ENCODE measurements at places on chromosomes 16 and 17.

- peak; percentile 51 for DNase-seq
Measured at GRCh38 chr16:88477631-88478519, 24.8 kb downstream of the ZFPM1 start.

GRCh38 chr17:45172541-45173286 is 11.0 kb downstream of the HEXIM2 start:
- DNase-seq = peak; percentile 38

- DNase-seq = peak; percentile 40
Measured at GRCh38 chr16:83842756-83843507, 35.2 kb downstream of the HSBP1 start.

- DNase-seq = no peak
Measured at GRCh38 chr17:73949903-73950592, 253.4 kb upstream of the RPL38 start.

- no peak for DNase-seq
Measured at GRCh38 chr17:3585826-3586225, 23.4 kb downstream of the TRPV1 start.

GRCh38 chr16:85753976-85754375 is 3.1 kb upstream of the C16orf74 start:
- no peak for DNase-seq

- DNase-seq = no peak
Measured at GRCh38 chr17:77380395-77381184, 239.8 kb downstream of the SEC14L1 start.

DNA sequence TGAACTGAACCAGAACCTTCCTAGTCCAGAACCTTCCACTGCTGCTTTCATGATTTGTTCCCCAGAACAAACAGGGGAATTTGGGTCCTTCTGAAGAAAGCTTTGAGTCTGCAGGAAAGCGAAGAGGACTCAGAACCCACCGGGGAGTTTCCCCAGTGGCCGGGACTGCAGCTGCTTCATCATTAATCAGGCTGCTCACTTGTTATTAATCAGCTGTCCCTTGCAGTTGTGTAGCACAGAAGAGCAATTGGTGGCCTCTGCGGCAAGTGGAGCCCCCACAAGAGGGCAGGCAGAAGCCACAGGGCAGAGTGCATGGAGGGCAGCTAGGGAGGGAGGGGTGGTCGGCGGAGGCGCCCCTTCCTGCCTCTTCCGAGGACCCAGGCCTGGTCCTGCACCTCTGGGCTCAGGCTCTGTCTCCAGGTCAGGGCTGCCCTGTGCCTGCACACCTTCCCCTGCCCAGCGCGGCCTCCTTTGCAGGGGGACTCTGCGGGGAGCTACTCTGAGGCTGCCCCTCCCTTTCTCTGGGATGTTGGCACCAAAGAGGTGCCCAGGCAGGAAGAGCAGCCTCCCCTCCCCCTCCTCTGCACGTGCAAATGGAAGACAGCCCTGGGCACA is 6.9 kb downstream of the CCL17 start:
- no peak for DNase-seq

DNA sequence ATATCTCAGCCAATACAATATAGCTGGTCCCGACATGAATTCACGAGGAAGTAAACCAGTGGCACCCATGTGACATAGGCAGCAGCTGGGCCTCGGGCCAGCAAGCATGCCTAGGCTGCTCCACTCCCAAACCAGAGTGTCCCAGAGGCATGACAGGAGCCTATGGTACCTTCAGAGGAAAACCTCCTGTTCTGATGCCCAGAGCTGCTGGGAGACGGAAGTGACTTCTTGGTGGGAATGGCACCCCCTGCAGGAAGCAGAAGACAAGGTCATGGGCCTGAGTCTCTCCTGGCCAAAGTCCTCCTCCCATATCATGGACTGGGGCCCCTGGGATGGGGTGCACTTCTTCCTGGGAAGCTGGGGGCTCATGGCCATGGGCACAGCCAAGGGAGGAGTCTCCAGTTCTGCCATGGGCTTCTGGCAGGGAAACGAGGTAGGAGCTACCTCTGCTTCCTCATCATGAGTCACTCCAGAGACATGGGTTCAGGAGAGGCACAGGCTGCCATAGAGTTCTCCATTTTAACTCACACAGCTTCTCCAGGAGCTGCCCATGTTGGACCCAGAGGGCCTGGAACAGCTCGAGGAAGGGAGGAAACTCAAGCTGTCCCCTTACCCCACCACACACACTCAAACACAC is 13.4 kb downstream of the FBF1 start:
- DNase-seq = no peak

DNA sequence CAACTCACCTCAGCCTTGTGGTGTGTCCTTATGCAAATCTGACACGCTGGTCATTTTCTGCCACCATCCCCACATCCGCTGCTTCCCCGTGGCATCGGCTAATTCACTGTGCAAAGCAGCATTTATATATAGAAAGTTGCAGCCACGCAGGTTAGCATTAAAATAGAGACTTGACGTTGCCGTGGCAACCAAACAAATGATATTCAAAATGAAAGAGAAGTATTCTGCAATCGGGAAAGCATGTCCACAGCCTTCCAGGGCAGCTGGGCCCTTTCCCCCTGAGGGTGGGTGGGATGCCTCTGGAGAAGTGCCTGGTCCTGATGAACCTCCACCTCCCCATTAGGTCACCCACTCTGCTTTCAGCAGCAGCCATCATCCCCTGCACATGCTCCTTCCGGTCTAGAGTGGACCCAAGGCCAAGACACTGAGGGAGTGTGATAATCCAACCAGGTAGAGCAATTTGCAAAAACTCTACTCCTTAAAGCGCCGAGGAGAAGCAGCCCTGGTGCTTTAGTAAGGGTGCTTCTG is 138.7 kb downstream of the GAS7 start:
- DNase-seq = peak; percentile 61

GRCh38 chr17:46832331-46832821 is 13.9 kb upstream of the WNT3 start:
- no peak for DNase-seq

- DNase-seq = no peak
Measured at GRCh38 chr17:70021726-70022125, 53.3 kb upstream of the KCNJ16 start.

GRCh38 chr17:29567554-29568330 is 759 bp upstream of the TP53I13 start:
- peak; percentile 77 for DNase-seq

DNA sequence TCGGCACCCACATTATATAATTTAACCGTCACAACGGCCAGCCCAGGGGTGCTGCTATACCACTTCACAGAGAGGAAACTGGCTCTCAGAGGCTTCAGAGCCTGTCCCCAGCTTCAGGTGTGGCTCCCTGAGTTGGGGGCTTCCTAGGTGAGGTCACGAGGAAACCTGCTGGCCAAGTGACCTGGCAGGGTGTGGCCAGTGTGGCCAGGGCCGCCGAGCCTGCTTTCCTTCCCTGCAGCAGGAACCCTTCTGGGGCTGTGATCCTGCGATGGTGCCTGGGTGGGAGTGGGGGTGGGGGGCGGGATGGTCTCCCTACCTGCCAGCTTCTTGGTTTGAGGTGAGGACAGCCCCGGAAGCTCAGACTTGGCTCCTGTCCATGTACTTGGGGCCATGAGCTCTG is 39.9 kb downstream of the ADCY7 start:
- no peak for DNase-seq

- no peak for DNase-seq
Measured at GRCh38 chr16:54385141-54385540, 98.6 kb upstream of the IRX3 start.

- DNase-seq = no peak
Measured at GRCh38 chr17:73586275-73586832, 57.9 kb downstream of the SDK2 start.

GRCh38 chr17:36728030-36728991 is 126.9 kb downstream of the MRM1 start:
- DNase-seq = no peak

DNA sequence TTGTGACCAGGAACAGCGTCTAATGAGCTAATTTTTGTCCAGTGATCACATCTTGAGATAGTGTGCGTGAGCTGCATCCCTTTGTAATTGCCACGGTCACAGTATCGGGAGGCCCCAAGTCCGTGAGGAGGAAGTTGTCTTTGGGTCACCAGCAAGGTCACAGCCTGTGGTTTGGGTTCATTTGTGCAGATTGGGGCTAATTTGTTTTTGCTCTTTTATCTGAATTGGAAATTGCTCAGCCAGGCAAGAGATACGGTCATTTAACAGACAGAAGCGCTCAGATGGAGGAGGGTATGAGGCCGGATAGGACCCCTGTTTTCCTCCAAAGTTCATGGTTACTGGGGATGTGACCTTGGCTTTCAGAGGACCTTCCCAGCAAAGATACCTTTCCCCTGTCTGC is 174.1 kb downstream of the SNX29 start:
- DNase-seq = no peak

DNA sequence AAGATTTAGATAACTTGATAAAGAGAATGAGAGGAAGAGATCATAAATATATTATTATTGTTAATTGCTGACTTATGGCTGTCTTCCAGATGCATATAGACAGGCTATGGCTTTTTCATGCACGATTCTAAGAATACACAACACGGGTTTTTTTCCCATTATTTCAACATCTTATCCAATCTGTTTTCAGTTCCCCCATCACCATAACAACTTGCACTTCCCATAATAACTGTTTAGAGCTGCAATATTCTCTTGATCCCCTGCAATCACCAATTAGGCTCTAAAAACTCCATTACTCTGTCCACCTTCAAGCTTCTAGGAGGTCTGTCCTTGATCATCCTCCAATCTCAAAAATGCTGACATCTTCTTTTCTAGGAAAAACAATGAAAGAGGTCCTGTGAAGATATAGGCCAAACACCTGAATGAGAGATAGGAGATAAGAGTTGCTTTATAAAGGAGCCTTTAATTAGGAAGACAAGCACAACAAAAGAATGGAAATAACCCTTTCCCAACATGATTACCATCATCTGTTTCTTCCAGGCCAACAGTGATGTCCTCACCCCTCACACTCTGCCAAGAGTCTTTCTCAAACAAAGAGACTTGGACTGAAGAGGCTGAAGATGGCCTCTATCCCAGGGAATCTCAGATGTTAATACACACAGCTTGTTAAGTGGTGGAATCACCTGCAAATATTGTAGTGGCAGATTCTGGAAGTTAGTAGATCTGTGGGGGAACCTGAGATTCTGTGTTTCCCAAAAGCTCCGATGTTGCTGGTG is 32.2 kb upstream of the CCL2 start:
- DNase-seq = no peak

DNA sequence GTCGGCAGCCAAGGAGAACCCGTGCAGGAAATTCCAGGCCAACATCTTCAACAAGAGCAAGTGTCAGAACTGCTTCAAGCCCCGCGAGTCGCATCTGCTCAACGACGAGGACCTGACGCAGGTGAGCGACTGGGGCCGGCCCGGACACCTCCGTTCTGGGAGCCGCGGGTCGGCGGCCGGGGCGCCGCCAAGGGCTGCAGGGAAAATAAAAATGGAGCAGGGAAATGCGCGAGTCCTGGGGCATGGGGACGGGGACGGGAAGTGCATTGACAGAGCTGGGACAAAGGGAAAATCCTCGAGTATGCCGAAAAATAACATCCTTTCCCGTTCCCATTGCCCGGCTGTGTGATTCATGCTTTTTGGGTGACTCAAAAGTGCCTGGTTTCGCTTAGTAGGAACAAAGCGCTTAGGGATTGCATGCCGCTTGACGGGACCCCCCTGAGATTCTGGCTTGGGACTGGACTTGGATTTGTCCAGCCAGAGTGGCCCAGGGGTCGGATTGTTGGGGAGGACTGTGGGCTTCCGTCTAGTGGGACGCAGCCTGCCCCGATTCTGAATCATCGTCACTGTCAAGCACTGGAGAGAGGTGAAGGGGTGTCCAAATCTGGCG is 699 bp downstream of the MPRIP start:
- DNase-seq = peak; percentile 15

DNA sequence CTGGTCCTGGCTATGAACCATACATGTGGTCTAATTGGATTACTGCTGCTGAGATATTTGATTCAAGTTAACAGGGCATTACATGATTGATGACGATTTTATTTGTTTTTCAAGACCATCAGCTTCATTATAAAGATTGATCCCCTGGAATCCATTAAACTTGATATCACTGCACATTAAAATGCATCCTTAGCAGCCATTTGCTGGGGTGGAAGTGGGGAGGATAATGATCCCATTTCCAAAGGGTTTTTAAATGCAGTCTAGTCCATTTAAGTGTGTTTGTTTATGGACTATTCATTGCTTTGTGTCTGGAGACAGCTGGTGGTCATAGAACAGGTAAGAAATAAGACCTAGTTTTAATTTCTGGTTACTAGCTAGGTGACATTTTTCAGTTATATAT is 40.9 kb downstream of the ADAMTS18 start:
- DNase-seq = no peak

DNA sequence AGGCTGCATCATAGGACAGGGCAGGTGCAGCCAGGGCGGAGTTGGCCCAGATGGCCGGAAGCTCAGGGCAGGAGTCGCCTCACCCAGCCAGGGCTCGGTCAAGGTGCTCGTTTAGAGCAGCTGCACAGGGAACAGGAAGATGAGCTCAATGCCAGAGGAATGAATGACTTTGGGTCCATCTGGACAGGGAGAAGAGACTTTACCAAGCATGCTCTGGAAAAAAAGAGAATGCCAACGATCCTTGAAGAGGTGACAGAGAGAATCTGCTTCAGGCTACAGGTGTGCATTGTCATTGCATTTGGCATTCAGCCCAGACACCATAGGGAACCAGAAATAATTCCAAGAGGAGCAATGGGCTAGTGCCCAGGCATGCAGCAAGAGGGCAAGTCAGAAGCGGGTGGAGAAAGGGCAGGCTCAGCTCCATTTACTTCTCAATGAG is 6.7 kb upstream of the MPP3 start:
- no peak for DNase-seq

GRCh38 chr16:73196670-73197069 is 148.7 kb upstream of the ZFHX3 start:
- DNase-seq = peak; percentile 31

- peak; percentile 18 for DNase-seq
Measured at GRCh38 chr16:59067205-59067604, 333.1 kb upstream of the GOT2 start.

DNA sequence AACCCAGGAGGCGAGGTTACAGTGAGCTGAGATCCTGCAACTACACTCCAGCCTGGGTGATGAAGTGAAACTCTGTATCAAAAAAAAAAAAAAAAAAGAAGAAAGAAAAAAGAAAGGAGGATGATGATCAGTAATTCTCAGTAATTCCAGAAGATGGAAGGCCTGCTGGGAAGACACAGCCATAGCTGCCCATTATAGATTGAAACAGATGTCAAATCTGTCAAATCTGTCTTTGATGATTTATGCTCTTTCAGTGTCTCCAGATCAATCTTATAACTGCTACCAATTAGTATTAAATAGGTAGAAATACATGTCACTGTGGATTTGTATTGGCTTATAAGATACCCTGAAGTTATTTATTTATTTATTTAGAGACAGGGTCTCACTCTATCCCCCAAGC is 42.9 kb upstream of the CPPED1 start:
- no peak for DNase-seq

GRCh38 chr16:73036074-73036826 is 11.7 kb downstream of the ZFHX3 start:
- DNase-seq = no peak

DNA sequence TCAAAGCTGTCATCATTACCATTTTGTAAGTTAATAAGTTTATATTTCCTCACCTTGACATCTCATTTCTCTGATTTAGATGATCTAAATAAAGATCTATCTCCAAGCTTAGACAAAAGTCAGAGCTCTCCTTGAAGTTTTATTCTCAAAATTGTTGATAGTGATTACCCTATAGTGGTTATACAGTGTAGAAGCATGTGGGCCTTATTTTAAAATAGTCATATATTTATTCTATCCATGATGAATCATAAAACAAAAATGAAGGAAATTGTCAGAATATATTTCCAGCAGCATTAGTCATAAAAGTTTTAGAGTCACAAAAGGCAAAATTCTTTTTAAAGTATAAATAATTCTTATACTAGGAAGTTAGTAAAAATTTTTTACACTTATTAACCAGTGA is 49.0 kb downstream of the RHOT1 start:
- DNase-seq = no peak

Measured in CD4-positive, alpha-beta T cell treated with Interleukin-15 for 1 hour (primary cell).